ENCODE measurements at places on chromosomes 12 and 14.

- DNase-seq: no peak
These were observed 10.0 kb downstream of the TMCC3 start for GRCh38 chr12:94640134-94640928.

DNA sequence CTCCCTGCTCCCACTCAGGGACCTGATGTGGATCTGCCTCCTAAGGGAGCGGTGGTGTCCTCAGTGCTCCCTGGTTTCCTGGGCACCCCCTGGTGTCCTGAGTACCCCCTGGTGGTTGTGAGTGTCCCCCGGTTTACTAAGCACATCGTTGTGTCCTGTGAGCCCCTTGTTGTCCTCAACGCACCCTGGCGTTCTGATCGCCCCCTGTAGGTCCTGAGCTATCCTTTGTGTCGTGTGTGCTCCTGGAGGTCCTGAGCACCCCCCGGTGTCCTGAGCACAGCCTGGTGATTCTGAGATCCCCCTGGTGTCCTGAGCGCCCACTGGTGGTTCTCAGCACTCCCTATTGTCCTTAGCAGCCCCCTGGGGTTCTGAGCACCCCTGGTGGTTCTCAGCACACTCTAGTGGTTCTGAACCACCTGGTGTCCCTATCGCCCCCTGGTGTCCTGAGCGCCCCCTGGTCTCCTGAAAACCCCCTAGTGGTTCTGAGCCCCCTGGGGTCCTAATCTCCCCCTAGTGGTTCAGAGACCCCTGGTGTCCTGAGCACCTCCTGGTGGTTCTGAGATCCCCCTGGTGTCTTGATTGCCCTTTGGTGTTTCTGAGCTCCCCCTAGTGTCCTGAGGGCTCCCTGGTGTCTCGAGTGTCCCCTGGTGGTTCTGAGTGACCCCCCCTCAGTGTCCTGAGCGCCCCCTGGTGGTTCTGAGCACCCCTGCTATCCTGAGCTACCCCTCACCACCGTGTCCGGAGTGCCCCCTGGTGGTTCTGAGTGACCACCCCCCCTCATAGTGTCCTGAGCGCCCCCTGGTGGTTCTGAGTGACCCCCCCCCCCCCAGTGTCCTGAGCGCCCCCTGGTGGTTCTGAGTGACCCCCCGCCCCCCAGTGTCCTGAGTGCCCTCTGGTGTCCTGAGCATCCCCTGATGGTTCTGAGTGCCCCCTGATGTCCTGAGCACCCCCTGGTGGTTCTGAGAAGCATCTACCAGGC is 615.1 kb downstream of the TMEM121 start:
- no peak for DNase-seq

DNA sequence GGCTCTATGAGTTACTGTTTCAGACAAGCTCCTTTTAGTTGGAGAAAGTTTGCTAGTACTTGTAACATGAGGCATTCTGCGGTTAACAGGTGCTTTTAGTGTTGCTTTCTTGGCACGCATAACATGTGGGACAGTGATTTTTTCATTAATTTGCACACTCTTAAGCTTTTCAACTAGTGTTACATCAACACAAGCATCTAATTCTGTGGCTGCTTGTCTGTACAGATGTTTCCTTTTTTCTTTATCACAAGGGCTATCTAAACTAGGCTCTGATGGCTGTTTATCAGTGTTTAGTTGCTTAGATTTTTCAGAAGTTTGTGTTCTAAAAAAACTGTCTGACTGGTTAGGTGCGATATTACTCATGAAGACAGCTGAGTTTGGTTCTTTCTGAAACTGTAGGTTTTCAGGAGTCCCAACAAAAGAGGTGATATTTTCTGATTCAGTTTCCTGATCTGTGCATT is 120.1 kb downstream of the RALGAPA1 start:
- DNase-seq: no peak

DNA sequence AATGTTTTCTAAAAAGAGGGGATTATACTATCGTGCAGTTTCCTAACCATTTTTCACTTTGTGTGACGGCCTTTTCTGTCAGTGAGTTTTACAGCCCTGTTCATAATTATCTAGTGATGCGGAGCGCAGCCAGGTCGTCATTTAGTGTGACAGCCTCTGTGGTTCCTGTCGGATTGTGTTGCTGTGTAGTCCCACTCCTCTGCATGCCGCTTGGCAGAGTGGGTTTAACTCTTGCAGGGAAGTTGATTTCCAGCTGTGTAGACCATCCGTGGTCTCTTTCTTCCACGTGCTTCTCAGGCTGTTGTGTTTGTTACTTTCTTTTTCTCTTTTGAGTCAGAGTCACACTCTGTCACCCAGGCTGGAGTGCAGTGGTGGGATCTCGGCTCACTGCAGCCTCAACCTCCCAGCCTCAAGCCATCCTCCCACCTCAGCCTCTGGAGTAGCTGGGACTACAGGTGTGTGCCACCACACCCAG is 8.6 kb downstream of the RAN start:
- DNase-seq: no peak

DNA sequence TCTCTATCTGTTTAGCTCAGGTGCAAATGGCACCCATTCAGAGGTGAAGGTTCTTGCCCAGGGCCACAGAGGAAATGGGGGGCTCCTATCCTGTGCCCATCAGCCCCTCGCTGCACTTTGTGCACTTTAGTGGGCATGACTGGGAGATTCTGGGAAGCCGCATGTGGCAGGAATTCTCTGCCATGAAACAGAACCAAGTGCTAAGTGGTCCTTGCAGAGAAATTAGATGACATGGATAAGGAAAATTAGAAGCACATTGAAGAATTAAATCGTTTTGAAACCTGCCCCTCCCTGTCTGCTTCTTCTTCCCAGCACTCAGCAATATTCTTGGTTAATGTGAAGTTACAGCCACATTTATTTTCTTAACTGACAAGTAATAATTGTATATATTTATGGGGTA is 185.2 kb upstream of the RTL1 start:
- no peak for DNase-seq

GRCh38 chr14:69317780-69318179 is 57.8 kb downstream of the GALNT16 start:
- no peak for DNase-seq
